ENCODE measurements at places on chromosomes 1 and 21.

- DNase-seq, result no peak
Observed at GRCh38 chr1:30382496-30382895, 340.9 kb downstream of the MATN1 start.

GRCh38 chr1:209456878-209457277, 126.6 kb upstream of the CAMK1G start:
- DNase-seq, result no peak

- DNase-seq, result no peak
Observed at GRCh38 chr1:117793413-117793812, 136.0 kb downstream of the GDAP2 start.

DNA sequence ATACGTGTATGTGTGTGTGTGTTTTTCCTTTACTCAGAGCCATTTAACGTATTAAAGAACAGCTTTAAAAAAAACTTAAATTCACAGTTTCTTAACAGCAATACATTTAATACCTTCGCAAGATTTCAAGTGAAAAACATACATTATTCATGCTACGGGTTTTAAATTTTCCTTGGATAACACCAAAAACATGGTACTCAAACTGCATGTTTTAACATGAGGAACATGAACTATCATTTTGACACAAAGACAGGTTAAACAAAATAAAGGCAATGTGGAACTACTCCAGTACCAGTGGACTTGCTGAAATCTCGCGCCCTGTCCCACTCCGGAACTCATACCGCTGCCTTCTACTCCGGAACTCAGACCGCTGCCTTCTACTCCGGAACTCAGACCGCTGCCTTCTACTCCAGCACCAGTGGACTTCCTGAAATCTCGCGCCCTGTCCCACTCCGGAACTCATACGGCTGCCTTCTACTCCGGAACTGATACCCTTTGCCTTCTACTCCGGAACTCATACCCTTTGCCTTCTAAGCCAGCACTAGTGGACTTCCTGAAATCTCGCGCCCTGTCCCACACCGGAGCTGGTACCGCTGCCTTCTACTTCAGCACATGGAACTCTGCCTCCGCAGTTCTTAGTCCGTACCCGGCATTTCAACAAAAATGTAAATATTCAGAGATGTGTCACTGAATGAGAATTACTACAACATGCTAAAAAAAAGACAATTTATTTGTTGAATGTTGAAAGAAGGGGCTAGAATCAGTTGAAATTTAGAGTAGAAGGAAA, 148.6 kb downstream of the NCAM2 start:
- DNase-seq, result no peak

DNA sequence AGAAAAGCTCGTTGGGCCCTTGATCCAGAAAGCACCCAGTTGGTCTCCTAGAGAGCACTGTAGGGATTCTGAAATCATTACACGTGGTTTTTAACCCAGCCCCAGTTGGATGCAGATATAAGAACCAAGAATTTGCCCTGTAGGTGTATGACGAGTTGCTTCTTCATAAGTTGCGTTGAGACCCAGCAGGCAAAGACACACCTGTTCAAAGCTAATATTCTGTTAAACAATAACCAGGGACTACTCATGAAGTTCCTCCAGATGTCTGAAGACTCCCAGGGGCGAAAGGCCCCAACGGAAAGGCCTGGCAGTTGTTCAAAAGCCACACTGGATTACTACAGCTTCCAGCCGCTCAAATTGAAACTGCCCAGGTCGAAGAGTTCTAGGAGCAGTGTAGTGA, 88.6 kb upstream of the HNRNPU start:
- no peak for DNase-seq

DNA sequence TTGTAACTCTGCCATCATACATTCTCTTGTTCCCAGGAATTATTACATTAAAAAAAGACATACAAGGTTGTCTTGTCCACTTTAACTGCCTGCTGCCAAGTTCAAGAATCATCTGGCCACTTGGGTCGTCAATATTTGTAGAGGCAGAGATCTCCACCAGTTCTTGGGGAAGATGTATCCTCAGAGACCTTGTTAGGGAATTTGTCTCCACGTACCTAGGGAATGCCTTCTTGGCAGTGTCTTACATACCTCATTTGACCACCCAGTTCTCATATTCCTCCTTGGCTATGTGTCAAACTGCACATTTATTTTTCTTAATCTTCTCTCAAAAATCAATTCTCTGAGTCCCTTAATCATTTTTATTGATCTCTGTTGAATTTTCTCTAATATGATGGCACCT, 266.0 kb downstream of the SPATA17 start:
- no peak for DNase-seq

DNA sequence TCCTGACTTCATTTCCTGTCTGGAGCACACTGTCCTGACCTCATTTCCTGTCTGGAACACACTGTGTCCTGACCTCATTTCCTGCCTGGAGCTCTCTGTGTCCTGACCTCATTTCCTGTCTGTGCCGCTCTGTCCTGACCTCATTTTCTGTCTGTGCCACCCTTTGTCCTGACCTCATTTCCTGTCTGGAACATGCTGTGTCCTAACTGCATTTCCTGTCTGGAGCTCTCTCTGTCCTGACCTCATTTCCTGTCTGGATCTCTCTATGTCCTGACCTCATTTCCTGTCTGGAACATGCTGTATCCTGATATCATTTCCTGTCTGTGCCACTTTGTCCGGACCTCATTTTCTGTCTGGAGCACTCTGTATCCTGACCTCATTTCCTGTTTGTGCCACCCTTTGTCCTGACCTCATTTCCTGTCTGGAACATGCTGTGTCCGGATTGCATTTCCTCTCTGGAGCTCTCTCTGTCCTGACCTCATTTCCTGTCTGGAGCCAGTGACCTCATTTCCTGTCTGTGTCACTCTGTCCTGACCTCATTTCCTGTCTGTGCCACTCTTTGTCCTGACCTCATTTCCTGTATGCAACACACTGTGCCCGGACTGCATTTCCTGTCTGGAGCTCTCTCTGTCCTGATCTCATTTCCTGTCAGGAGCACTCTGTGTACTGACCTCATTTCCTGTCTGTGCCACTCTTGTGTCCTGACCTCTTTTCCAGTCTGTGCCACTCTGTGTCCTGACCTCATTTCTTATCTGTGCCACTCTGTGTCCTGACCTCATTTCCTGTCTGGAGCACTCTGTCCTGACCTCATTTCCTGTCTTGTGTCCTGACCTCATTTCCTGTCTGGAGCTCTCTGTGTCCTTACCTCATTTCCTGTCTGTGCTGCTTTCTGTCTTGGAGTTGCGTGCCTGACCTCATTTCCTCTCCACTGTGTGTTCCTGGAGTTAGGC, 27.6 kb downstream of the SKI start:
- peak; percentile 40 for DNase-seq

- DNase-seq, result no peak
Observed at GRCh38 chr1:31897526-31898100, 40.6 kb downstream of the PTP4A2 start.

- DNase-seq, result no peak
Observed at GRCh38 chr1:167430134-167430848, 88.0 kb downstream of the CD247 start.

DNA sequence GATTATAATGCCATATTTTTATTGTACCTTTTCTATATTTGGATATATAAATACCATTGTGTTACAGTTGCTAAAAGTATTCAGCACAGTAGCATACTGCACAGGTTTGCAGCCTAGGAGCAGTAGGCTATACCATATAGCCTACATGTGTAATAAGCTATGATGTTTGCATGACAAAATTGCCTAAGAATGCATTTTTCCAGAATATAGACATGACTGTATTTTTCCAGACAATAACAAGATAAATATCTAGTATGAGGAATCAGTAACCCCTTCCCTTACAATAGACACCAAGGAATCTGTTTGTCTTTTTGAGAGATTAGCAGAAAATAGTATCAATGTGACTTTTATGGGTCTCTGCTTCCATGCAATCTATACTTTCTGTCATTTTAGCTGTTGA, 228.6 kb downstream of the GRIK1 start:
- DNase-seq, result no peak

DNA sequence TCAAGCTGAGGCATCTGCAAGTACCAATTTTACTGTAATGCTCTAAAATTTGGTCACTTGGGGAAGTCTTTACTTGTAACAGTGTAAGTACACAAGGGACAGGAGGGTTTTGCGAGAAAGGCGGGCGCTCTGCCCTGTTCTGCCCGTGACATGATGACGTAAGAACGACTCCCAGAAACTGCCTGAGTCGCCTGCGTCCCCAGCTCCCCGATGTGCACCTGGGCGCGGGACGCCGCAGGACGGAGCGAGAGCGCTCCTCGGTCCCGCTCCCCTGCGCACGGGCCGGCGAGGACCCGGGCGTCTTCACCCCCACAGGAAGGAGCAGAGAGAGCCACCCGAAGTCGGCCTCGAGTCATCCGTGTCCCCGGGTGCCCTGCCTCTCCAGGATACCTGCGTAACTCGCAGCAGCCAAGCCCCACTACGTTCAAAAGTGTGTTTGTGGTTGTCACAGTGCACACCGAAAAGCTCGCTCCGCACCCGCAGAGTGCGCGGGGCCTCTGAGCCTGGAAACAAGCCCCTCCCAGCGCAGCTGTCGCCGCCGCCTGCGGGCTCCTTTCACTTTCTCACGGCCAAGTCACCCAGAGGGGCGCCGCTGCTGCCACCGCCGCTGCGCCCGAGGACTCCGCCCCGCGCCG, 3.3 kb upstream of the ZBTB18 start:
- peak; percentile 40 for DNase-seq

- DNase-seq, result no peak
Observed at GRCh38 chr1:92441697-92442342, 44.9 kb downstream of the GFI1 start.

DNA sequence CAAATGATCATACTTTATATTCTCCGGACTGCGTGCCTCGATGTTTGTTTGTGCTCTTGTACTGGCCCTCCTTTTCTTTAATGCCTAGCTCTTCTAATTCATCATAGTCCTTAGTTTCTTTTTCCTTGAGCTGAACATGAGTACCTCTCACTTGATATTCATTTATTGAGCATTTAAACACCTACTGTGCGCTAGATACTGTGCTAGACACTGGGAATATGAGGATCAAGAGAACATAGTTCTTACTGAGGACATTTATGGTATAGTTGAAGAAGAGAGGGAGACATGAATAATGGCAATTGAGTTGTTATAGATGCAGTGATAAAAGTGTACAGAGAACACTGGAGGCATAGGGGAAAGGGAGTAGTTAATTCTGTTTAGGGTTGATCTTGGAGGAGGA, 22.0 kb downstream of the SUCO start:
- DNase-seq, result no peak

GRCh38 chr1:3452866-3453175, 1.6 kb upstream of the ARHGEF16 start:
- no peak for DNase-seq

DNA sequence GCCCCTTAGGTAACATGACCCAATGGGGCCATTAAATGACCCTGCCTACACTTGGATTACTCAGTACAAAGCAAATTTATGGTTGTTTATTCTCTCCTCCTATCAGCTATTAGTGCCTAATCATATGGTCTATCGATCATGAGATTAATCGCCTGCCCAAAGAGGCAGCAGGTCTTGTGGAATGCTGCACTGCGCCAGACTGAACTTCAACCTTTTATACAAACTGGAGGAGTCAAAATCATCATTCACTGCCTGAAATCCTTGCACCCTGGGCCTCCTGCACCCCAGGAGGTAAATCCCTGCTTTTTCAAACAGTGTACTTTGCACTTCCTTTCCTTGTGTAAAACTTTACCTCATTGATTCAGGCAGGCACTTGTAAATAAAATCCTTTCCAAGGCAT, 69.7 kb downstream of the NFIA start:
- no peak for DNase-seq

GRCh38 chr1:22150923-22151322, 8.0 kb upstream of the WNT4 start:
- DNase-seq, result no peak

GRCh38 chr1:202857136-202857610, 31.8 kb downstream of the RABIF start:
- DNase-seq, result no peak

DNA sequence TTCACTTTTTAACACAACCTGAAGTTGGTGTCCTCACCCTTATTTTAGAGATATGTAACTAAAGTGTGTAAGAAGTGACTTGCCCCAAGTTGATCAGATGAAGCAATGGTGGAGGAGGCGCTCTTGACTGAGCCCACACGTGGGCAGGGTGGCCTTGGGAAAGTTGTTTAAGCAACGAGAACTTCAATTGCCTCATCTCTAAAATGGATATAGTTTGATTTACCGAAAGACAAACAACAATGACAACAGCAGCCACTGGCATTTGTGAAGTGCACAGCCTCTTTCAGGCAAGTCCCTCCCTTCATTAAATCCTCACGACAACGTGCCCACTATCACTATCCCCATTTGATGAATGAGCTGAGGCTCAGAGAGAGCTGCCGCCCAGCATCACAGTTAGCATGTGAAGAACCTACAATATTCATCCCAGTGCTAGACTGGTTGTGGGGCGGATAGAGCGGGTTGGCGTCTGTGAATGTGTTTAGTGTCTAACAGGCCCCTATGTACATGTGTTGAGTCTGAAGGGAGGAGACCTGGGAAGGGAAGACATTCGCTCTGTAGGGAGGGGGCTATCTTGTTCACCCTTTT, 3.0 kb downstream of the IL22RA1 start:
- no peak for DNase-seq

DNA sequence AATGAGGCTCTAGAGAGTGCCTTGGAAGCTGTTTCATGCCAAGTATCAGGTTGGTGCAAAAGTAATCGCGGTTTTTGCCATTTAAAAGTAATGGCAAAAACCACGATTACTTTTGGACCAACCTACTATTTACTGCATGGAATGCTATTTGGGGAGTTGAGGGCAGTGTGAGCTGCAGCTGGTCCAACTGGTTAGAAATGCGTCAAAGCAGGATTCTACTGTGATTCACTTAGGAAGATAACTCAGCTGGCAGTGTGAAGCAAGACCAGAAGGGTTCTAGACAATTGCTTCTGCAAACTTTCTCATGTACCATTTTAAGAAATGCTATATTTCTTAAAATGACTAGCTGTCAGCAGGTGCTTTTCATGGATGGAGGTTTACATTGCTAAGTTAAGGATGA, 21.2 kb upstream of the PLA2G2C start:
- no peak for DNase-seq

DNA sequence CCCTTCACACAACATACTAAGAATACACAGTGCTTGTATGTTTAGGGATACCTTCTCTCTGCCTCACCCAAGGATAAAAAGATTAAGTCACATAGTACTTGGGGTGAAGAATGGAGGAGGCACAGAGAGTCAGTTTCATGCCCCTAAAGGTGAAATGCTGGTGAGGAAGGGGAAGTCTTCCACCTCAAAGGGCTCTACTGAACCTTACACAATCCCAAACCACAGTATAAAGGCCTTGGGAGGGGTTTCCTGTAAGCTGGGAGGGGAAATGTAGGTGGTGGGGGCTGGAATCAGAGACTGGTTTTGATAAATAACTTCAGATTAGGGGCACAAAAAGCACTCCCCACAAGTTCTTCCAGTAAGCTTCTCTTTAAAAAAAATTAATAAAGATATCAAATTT, 3.5 kb downstream of the MINDY1 start:
- no peak for DNase-seq
